Dorsolateral prefrontal cortex (tissue), 122 donors: ENCODE measurements at places on chromosomes 3 and 15. TPM values are rescaled to one million over a fixed set of nuclear protein-coding genes. Genes with fewer than 3 reads are reported as not detected.

DNA sequence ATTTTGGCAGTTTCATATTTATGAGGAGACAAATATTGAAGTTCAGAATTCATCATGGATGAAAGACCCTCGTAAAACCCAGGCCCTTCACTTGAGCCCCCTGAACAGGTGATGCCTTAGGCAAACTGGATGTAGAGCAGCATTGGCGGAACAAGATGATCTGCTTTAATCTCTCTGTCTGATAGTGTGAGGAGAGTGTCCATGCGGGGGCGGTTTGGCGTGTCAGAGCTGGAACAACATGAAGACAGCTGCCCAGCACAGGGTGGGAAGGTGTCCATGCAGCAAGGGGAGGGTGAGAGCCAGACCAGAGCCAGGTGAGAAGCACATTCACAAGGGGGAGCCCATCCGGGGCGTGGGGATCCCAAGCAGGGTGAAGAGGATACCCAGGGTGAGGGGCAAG, 31.8 kb upstream of the ANP32A start:
- DNase-seq = no peak

- no peak for DNase-seq
Observed at GRCh38 chr15:96182736-96183513, 147.6 kb upstream of the NR2F2 start.

DNA sequence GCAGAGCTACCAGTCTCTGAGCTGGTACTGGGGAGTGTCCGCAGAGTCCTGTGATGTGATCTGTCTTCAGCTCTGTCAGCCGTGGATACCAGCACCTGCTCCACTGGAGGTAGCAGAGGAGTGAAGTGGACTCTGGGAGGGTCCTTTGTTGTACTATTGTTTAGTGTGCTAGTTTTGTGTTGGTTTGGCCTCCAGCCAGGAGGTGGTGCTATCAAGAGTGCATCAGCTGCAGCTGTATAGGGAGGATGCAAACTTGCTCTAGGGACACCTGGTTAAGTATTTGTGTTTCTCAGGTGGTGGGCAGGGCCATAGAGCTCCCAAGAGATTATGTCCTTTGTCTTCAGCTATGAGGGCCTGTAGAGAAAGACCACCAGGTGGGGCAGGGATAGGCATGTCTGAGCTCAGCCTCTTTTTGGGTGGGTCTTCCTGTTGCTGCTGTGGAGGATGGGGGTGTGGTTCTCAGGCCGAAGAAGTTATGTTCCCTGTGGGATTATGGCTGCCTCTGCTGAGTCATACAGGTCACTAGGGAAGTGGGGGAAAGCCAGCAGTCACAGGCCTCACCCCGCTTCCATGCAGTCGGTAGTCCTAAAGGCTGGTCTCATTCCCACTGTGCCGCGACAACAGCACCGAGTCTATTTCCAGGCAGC, 443.2 kb upstream of the TBL1XR1 start:
- no peak for DNase-seq

DNA sequence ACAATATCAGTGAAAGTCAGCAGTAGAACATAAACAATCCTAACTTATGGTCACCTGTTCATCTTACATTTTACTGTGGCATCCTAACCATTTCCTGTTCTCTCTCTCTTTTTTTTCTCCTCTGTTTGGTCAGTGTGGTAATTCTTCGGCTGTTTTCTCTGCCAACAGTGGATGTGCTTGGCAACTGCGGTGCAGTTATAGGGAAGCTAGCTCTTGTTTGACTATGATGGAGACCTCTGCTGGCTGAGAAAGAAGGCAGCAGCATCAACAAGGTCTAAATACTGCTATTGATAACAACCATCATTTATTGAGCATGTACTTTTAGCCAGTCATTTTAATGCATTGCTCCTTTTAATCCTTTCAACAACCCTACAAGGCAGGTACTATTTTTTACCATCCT, 723 bp upstream of the DRD3 start:
- DNase-seq = peak; percentile 4

DNA sequence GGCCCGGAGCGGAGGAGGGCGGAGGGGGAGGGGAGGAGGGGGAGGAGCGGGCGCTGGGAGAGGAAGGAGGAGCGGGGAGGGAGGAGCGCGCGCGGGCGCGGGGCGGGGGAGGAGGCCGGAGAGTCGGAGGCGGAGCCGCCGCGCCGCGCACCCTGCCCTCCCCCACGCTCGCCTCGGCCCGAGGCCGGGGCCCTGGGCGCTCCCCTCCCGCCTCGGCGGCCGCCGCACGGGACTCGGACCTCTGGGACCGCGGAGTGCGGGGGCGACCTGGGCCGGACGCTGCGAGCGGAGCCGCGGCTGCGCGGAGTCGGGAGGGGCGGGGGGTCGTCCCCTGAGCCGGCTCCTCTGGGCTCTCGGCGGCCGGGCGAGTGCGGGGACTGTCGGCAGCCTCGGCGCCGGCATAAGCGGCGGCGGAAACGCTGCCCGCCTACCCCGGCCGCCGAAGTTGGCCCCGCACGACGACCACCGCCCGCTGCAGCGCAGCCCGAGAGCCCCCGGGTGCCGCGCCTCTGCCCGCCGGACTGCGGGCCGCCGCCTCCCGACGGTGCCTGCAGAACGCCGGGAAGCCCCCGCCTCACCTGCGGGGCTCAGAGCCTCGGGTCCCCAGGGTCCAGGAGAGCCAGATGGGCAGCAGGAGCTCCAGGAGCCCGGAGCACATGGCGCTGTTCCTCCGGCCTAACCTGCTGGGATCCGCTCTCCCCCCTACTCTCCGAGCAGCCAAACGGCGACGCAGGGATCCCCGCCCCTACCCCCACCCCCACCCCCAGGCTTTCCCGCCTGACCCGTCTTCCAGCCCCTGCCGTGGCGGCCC, 406 bp upstream of the GABRB3 start:
- peak; percentile 75 for DNase-seq

DNA sequence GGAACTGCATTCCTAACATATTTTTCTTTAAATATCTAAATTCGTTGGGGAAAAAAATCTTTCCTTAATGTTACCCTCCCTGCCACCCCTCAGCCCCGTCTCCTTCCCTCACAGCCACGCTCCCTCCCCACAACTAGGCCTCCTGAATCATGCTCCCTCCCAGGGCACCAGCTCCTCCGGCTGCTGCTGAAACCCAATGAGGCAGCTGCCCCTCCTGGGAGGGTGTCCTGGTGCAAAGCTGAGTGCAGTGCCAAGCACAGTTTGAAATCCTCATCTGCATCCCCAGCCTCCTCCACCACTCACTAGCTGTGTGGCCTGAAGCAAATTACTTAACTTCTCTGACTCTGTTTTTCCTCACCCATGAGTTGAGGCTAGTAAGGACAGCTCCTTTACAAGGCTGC, 2.7 kb upstream of the NR2E3 start:
- no peak for DNase-seq

- DNase-seq = no peak
Observed at GRCh38 chr15:51443282-51443914, 101.9 kb downstream of the GLDN start.

- no peak for DNase-seq
Observed at GRCh38 chr15:62618846-62619504, 423.6 kb upstream of the TPM1 start.

- DNase-seq = no peak
Observed at GRCh38 chr3:134904776-134905646, 110.0 kb downstream of the EPHB1 start.

GRCh38 chr3:57176045-57176444, 10.9 kb upstream of the IL17RD start:
- no peak for DNase-seq

- no peak for DNase-seq
Observed at GRCh38 chr15:89768071-89768500, 8.0 kb upstream of the MESP2 start.

DNA sequence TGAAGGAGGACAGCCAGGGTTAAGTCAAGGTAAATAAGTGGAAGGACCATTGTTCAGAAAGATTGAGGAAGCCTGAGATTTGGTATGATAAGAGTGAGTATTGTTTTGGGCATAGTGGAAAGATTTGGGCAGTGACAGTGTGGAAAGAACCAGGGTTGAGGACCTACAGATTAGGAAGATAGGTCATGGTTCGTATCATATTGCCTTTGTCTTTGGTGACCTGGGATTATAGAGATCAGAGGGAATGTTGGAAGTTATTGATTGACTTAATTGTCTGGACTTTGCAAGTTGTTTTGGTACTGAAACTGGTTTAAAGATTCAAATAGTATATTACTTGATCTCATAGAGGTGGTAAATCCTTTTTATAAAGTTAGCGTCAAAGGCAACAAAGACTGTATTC, 23.1 kb upstream of the MGA start:
- DNase-seq = no peak

DNA sequence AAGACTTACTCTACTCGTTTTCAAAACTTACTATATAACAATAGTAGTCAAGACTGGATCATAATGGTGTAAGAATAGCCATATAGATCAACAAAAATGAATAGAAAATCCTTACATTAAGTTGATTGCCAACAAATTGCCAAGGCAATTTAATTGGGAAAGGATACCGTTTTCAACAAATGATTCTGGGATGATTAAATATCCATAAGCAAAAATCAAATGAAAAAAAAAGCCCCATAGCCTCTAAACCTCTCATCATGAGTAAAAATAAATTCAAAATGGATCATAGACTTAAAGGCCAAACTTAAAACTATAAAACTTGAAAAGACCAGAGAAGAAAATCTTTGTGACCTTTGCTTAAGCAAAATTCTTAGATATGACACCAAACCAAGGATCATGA, 5.3 kb upstream of the SNRK start:
- no peak for DNase-seq

DNA sequence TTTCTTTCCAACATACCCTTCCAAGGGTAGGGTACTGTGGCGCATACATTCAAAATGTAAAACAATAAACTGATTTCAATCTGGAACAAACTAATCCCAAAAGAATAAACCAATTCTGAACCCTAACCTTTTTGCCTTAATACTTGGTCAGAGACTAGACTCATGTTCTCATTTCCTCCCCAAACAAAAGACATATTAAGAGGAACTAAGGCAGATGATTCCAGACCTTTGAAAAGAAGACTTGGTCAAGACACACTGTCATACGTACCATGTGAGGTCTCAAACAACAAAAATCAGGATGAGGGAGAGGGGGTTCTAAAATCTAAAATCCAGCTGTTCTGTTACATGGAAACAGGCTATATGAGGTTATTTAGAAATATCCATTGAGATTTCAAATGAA, 102.1 kb downstream of the RFTN1 start:
- DNase-seq = no peak

DNA sequence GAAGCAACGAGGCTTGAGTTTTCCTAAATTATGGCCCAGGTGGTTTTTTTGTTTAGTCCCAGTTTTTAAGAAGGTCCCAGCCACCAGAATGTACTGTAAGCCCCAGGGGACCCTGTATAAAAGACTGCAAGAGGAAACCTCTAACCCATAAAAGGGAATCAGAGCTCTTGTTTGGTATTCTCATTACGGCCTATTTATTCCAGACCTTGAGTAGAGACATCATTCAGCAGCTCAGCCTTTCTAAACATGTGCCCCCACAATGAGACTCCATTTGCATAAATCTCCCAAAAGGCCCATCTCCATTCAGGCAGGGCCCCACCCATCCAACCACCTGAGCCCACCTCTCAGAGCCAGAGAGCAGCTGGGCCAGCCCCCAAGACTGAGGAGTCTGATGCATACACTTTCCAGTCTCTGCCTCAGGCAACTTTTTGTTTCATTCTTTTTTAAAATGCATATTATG, 25.7 kb downstream of the ZDHHC3 start:
- no peak for DNase-seq

DNA sequence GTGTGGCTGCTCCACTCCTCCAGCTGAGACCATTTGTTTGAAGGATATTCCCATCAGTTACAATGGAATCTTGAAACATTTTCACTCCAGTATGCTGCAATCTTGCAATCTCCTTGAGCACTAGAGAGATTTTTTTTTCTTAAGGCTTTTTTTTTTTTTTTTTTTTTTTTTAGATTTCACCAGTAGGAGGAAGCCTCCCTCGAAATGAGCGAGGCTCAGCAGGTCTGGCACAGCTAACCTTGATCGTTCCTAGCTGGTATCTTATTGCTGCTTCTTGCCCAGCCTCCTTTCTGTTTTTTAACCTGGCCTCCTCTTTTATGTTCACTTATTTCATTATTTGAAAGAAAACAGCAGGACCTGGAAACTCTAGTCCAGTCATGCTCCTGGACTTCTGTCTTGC, 48.1 kb downstream of the RAP2B start:
- DNase-seq = no peak

- no peak for DNase-seq
Observed at GRCh38 chr3:55173504-55173903, 245.6 kb upstream of the LRTM1 start.

DNA sequence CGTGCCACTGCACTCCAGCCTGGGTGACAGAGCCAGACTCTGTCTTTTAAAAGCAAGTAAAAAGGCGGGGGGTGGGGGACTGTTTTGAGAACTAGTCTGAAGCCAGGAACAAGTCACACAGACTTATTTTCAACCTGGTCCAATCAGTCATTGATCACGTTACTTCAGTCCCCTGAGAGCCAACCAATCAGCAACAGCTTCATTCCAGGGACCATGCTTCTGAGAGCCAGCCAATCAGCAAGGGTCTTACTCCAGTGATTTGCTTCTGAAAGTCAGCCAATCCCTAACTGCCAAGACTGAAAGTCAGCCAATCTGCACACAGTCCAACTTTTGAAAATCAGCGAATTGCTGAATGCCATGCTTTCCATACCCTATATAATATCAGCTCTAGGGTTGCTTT, 48.6 kb upstream of the C15orf39 start:
- DNase-seq = no peak

GRCh38 chr3:56296361-56296760, 171.9 kb downstream of the ERC2 start:
- no peak for DNase-seq

GRCh38 chr3:39548282-39548681, 80.8 kb downstream of the MOBP start:
- DNase-seq = no peak

DNA sequence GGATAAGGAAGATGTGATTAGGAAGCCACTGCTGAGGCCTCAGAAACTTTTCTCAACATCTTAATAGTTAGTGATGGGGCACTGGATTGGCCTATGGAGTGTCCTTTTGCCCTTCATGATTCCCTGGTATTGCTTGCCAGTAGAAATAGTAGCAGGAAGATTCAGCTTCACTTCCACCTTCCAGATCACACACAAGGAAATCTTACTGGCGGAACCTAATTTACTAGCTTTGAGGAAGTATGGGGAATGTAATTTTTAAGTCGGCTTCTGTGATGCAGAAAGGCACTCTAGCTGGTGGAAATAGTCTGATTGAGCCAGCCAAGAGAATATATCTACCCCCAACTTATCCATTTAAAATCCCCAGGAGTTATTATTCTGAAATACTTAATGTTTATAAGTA, 46.5 kb downstream of the LPP start:
- no peak for DNase-seq

GRCh38 chr15:67852418-67852817, 12.6 kb upstream of the RNU6-1 start:
- DNase-seq = no peak

Gene CCNB2
- total RNA-seq = 1.1 TPM

Gene REC114
- not detected for total RNA-seq

Gene HDC
- 1.7 TPM for total RNA-seq

Gene ALDH1A3
- total RNA-seq = 9.1 TPM

Gene DOCK3
- total RNA-seq = 113 TPM

Gene PDIA5
- 5.5 TPM for total RNA-seq

Gene STAC
- total RNA-seq = 0.29 TPM

Gene CPLX3
- total RNA-seq = 3.2 TPM

Gene TNFAIP8L3
- total RNA-seq = 20.1 TPM

Gene ROPN1
- total RNA-seq = 0.23 TPM
